MG63 (cell line): ENCODE measurements at places on chromosomes 7 and 10.

DNA sequence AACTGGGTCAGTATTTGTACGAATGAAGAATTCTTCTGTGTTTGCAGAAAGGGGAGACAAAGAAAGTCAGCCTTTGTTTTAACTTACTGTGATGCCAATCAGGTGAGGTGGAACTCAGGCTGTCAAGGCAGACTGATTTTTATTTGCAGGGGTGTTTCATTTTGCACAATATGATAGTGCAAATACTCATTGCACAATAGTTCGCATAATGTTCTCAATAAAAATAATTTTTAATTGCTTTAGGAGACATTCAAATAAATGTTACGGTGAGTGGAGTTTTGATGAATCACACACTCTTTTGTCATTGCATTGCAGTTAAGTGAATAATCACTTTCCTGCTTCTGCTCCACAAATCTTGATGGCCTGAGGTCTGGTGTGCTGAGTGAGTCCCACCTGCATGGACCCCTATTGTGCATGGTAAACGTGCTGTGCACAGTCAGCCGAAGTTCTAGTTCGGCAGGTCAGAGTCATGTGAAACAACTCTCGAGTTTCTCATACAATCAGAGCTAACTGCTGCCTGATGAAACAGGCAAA lies 141.3 kb upstream of the FZD8 start:
- no peak for DNase-seq

DNA sequence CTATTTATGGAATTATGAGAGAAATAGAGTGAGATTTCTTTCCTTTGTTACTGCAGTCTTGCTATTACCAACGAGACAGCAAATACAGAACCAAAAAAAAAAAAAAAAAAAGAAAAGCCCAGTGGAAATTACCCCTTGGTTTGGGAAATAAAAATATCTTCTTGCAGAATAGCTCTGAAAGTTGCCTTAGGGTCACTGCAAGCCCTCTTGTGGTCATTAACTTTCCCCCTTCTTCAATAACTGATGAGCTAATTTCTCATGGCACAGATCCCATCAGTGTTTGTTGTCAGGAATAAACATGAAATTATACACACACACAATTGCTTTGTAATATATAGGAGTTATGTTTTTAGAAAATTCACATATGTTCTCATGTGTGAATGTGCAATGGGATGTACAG lies 111.0 kb upstream of the FEZF1 start:
- DNase-seq = no peak

GRCh38 chr7:16774294-16774693 lies 20.7 kb downstream of the TSPAN13 start:
- DNase-seq = no peak

DNA sequence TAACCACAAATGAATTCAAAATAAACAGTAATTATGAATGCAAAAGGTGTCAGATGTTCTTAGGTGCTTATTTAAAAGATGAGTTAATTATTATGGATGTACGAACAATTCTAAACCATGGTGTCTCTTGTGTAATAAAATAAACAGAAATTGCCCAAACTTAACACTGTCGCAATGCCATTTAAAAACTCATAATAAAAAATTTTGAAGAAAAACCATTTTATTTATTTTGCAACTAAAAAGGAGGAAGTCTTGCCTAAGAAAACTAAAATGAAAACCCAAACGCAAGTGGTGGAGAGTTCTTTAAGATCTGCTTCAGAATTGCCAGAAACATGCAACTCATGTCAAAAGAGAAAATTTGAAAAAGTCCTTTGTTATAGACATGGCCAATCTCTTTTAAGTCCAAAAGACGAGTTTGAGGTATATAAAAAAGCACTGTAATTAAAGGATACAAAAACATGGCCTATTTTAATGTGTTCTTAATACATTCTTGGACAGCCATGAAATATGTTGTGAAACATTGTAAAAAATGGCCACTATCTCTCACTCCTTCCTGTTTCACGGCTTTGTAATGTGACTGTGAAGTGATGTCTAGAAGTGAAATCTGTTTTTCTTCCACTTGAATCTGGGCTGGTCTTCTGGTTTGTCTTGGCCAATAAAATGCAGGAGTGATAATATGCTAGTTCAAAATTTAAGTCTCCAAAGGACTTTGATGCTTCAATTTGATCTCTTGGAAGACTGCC lies 322.9 kb downstream of the PRPF18 start:
- no peak for DNase-seq

GRCh38 chr10:13317474-13317873 lies 17.6 kb upstream of the PHYH start:
- peak; percentile 10 for DNase-seq

- no peak for DNase-seq
These were observed 71.7 kb downstream of the LYZL2 start for GRCh38 chr10:30557884-30558283.

DNA sequence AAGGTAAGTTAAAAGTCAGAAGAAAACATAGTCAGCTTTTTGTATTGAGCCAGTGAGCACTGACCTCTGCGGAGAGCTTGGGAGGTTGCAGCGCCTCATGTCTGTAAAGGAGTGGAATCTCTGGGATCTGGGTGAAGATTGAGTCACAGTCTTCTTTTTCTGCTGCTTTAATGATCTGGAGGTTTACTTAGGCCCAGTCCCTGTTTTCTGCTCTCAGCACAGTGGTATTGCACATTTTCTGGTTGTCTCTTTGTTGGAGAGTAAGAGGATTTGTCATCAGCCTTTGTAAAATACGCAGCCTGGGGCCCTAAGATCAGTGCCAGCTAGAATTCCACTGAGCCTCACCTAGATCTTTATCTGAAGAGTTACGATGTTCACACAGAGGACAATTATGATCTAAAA lies 58.3 kb upstream of the GJD4 start:
- no peak for DNase-seq

GRCh38 chr10:132341017-132341416 lies 9.0 kb downstream of the LRRC27 start:
- no peak for DNase-seq

DNA sequence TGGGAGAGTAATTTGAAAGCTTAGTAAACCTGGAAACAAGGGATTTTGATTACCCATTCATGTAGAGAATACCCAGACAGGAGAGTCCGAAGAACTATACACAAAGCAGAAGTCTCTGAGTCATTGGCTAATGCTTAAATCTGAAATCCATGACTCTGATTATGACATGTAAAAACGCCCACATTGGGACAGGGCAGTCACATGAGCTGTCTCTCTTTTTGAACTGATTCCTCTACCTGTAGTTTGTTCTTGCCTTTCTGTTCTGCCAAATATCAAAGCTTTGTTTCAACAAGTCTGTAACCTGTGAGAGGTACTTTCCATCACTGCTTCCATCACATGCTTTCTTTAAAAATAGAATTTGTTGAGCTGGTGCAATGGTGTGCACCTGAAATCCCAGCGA lies 4.3 kb upstream of the GPNMB start:
- DNase-seq = no peak

GRCh38 chr10:2244471-2244870 lies 507.1 kb upstream of the ADARB2 start:
- no peak for DNase-seq

GRCh38 chr10:34908481-34908880 lies 93.4 kb upstream of the PARD3 start:
- DNase-seq = peak; percentile 67

GRCh38 chr7:24411226-24411625 lies 127.2 kb downstream of the NPY start:
- no peak for DNase-seq

DNA sequence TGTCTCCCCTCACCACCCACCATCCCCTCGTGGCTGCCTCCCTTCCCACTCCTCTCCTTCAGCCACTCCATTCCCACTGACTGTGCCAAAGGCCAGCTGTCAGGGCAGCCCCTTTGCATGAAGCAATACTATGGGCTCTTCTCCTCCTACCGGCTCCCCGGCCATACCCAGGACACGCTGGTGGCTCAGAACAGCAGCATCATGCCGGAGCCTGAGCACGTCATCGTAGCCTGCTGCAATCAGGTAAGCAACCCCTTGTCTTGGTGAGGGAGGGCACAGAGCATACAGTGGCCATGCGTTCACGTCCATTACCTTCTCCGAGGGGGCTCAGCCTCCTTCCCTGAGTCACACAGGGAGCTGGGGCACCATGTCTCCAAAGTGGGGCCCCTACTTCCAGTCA lies 11.6 kb downstream of the CHAT start:
- no peak for DNase-seq

- DNase-seq = peak; percentile 57
These were observed 118.6 kb downstream of the SH3PXD2A start for GRCh38 chr10:103736763-103737162.

- DNase-seq = no peak
These were observed 170.0 kb upstream of the MKLN1 start for GRCh38 chr7:131157530-131158243.

DNA sequence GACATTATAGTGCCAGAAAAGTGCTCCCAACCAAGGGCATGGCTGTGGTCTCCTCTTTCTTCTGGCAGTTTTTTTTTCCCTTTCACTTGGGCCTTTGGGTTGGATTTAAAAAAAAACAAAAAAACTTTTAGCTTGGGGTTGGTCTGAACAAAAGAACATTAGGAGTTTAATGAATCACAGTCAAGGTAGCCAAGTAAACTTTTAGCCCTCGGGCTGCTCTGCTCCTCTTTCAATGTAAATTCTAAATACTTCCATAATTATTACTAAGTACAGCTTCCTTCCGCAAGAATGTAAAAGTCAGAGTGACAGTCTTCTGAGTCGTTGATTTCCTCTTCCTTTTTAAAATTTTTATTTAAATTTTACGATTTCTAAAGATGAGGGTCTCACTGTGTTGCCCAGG lies 79.2 kb downstream of the NRF1 start:
- DNase-seq = no peak

DNA sequence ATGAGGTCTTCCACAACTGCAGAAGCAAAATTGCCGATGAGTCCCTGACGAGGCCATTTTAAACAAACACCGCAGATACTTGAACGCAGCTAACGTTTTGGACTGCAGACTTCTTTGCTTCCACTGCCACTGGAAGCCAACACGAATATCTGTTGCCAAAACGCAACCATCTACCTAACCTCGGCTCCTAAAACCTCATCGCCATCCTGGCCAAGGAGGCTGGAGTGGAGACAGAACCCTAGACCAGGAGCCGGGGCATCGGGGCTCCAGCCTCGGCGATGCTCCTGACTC lies 493 bp downstream of the WDR91 start:
- DNase-seq = peak; percentile 5

GRCh38 chr10:120098232-120098930 lies 205.9 kb downstream of the SEC23IP start:
- no peak for DNase-seq

- DNase-seq = no peak
These were observed 43.0 kb downstream of the SUFU start for GRCh38 chr10:102546606-102547320.

DNA sequence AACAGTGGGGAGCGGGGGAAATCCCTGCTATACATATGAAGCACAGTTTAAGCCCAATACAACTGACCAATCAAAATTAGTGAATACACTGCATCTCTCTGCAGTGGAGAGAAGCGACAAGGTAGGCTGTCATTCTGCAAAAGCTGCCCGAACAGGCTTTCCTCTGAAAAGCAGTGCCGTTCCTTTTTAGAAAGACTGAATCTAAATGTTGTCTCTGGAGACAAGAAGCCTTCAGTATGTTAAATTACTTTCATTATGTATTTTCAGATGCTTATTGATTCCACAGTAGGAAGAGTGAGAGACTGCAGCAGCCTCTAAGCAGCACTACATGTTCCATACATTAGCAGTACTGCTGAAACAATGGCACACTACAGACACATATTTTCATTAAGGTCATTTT lies at the start of gene GPR22:
Gene GPR22 (plus strand): TSS at position 129 of the 400 bp plus-strand sequence. CDS start 4,004 bp downstream, outside the sequence.
- no peak for DNase-seq

DNA sequence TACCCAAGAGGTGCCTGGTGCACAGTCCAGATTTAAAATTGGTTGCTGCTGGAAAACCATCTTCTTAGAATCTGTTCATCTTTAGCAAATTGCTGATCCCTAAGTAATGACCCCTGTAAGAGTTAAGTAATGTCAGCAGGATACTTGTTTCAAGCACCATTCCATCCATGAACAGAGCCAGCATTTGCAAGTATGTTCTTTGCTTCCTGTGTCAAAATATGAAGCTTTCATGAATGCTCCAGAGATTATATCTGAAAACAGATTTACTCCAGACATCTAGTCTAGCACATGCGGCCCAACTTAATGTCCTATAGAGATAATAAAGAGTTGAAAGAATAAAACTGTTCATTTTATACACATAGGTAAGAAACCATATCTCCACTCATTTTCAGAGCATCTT lies 98.7 kb upstream of the ZNF438 start:
- no peak for DNase-seq

DNA sequence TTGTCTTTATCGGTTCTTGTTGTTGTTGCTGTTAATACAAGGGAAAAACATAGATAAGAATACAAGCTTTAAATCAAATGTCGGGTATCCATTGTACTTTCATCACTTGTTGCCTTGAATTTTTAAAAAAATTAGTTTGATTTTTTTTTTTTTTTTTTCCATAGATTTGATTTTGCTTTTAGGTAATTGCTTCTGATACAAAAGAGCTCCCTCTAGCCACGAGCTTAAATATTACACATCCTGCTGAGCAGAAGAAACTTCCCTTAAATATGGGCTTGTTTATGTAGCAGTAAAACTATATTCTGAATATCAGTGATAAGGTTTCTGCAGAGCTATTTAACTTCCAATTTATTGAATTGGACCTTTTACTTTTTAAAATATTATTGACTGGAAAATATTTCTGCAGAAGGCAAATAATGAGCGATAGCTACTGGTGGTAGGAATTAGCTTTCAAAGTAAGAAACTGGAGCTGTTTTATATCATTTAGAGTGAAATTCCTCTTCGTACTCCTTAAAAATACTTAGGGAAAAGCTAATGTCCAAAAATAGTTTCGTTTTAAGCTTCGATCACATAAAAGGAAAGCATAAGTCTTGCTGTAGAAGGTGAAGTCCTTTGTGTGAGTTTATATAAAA lies 216.9 kb downstream of the POLR1F start:
- no peak for DNase-seq

DNA sequence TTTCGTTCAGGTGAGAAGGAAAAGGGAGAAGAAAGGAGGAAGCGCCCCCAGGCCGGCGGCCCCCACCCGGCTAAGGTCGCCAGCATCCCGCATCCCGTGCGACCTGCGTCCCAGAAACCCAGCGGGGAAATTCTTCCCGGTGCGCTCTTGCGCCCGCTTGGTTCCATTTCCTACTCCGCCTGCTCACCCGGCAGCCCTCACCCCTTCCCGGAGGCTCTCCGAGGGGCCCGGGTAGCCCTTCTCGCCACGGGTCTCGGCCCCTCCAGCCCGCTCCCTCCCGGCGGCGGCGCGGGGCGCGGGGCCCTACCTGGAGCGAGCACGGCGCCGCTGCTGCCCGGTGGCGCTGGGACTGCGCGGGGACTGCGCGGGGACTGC lies at the start of gene PRKCQ:
Gene PRKCQ (minus strand): TSS at position 373 of the 375 bp plus-strand sequence. CDS start 65,141 bp downstream, outside the sequence.
- peak; percentile 41 for DNase-seq

DNA sequence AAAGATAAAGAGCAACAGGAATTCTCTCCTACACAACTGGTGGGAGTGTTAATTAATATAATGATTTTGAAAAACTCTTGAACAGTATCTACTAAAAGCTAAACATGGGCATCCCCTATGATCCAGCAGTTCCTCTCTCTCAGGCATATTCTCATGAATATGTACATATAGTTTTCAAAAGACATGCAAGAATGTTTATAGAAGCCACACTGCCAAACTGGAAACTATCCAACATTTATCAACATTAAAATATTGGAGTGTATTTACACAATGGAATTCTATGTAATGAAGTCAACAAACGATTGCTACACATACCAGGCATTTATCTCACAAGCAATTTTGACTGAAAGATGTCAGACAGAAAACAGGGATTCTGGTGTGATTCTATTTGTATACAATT lies 404.5 kb upstream of the ANKRD30A start:
- DNase-seq = no peak
